ENCODE measurements at places on chromosomes 3 and 15.

- no peak for DNase-seq
These were observed 651.7 kb upstream of the CCDC54 start for GRCh38 chr3:106725566-106725965.

GRCh38 chr3:127417709-127418559, 130.1 kb upstream of the PRR20G start:
- no peak for DNase-seq

DNA sequence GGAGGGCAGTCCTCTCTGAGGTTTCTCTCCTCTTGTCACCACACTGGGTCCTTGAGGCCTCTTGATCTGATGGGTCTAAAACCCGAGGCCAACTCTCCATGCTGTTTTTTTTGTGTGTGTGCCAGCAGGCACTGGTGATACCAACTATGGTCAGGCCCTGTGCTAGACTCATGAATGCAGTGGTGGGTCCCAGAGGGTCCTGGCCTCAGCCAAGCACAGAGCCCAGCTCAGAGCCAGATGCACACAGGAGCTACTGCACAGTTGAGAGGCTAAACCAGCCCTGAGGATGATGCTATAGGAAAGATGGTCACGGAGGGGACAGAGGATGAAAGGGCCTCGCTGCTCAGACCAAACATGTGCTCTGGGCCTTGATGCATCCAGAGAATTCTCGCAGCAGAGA, 33.5 kb downstream of the RAB6B start:
- DNase-seq = no peak

DNA sequence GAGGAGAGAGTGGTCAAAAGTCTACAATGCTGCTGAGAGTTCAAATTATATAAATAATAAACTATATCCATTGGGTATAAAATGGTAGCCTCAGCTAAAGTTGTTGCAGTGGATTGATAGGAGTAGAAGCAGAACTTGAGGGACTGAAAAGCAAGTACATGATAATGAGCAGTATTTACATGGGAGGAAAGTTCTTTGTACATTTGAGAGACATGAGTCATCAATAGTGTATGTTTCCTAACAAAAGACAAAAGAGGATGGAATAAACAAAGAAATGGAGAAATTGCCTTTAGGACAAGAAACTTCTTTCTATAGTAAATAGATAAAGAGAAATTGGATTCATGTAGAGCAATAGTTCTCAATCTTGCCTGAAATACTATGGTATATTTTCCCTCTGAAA, 110.0 kb upstream of the PLSCR5 start:
- DNase-seq = no peak

GRCh38 chr3:54069961-54070360, 52.4 kb upstream of the CACNA2D3 start:
- no peak for DNase-seq

DNA sequence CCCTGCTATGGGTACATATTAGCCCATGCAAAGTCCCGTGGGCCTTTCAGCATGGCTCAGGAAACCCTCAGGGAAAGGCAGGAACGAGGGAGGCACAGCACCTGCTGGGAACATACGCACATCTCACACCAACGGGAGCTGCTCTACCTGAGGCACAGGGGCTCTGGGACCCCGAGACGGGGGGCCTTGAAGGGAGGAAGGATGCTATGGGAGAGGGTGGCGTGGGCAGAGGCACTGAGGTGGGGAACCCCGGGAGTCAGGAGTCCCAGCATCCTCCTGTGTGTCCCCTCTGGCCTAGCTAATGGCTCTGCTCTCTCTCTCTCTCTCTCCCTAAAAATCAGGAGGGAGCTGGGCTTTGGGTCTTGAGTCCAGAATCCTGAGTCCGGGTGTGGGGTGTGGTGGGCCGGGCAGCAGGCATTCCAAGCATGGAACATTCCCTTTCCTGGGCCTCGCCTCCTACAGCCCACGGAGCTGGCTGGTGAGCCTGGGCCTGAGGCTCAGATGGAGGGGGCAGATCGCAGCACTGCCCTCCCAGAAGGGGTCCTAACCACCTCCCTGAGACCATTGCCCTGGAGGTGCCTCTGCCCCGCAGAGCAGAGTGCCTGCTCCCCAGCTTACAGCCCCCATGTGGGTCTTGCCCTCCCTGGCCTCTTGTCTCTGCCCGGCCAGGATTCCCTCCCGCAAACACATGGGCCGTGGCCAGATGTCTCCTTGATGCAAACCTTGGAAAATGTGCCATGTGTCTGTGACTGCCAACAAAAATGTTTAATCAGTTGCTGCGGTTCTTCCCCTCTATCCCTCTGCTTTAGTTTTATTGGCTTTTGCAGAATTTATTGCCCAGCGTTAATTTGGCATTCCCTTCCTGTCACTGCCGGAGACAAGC, 101.6 kb downstream of the TMEM266 start:
- no peak for DNase-seq

DNA sequence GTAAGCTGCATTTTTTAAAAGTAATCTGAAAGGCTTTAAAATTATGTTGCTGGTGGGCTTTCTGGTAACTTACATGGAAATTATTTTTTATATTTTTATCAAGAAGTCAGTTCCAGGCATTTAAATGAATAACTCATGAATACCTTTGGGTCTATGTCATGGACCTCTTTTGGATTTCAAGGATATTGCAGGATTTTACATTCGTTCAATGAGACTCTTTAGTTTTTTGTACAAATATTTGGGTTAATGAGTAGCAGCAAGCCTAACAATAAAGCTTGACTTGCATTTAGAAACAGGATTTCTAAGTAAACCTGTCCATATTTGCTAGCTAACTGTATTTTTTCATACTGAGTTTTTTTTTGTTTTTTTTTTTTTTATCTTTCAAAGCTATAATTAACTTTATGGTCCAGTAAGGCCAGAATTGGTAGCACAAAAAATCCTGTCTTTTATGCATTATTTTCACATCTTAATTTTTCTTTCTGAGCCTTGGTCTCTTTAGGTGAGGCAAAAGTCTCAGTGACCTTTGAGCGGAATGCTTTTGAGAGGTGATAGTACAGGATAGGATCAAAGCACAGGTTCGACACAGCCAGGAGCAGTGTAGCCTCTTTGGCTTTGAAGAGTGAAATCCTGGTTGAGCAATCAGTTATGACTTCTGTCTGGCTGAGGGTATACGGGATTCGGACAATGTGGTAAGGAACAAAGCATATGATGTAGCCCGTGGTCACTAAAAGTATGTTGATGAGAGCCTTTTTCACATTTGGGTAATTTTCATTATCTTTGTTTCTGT, 4.8 kb downstream of the GPR171 start:
- DNase-seq = no peak

DNA sequence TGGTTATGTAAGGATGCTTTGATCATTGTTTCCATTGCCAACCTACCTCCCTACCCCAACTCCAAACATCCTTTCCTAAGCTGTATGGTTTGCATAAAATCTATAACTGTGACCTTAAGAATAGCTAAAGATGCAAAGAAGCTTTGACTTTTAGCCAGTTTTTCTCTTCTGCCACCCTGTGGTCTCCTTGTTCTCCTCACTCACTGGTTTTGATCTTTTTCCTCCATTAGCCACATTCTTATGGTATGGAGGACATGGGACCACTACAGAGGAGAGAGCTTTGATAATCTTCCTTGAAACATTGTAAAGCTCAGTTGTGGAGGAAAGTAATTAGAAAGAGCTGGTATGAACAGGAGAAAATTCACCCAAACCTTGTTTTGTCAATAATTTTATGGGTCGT, 115.9 kb downstream of the NEK11 start:
- DNase-seq = no peak

- DNase-seq = no peak
These were observed 33.4 kb downstream of the ZXDC start for GRCh38 chr3:126442094-126442855.

DNA sequence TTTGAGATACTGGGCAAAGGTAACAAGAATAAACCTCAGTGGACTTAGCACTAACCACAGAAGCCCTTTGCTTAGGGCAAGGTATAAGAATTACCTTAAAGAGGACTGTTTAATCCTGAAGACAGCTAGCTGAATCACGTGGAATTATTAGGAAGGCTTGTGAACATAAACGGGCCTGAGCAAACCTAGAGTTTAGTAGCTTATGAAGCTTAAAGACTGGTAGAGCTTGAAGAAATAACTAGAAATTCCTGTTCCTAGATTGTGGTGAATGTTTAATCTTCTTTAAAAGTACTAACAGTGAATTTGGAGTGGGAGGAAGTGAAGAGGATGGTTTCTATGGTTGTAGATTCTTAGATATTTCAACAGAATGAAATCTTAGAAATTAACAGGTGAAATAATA, 428.9 kb upstream of the THRB start:
- DNase-seq = no peak

- no peak for DNase-seq
These were observed 61.4 kb upstream of the IMPG2 start for GRCh38 chr3:101381809-101382208.

DNA sequence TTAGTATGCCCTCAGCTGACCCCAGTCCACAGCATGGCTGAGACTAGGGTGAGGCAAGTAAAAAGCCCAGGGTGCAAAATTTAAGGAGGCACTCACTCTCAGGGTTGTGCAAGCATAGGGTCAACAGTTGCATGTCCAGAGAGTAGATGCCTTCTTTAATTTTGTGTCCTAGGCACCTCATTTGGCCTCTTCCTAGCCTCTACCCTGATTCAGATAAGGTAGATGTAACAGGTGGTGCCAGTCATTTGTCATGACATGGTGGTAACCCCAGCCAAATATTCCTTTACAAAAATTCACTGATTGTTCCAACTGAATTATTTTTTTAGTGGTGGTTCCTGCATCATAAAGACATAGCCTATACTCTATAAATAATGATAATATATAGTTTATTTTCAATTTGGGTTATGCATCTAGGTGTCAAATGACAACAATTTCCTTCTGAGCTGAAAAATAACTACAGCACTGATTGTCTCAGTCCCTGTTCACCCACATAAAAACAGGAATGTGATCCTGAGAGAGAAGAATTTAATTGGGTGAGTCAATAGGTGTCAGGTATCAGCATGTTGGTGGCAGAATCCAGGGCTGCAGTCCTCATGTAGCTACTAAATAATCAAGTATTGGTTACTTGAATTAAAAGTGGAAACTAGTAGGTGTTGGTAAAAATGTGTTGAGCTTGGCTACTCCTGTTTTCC, 44.2 kb upstream of the TIPARP start:
- no peak for DNase-seq

GRCh38 chr15:34460451-34460850, 22.8 kb upstream of the GOLGA8A start:
- no peak for DNase-seq

Data from GOT3 (cell line).